ENCODE measurements at places on chromosomes 3 and 15.

DNA sequence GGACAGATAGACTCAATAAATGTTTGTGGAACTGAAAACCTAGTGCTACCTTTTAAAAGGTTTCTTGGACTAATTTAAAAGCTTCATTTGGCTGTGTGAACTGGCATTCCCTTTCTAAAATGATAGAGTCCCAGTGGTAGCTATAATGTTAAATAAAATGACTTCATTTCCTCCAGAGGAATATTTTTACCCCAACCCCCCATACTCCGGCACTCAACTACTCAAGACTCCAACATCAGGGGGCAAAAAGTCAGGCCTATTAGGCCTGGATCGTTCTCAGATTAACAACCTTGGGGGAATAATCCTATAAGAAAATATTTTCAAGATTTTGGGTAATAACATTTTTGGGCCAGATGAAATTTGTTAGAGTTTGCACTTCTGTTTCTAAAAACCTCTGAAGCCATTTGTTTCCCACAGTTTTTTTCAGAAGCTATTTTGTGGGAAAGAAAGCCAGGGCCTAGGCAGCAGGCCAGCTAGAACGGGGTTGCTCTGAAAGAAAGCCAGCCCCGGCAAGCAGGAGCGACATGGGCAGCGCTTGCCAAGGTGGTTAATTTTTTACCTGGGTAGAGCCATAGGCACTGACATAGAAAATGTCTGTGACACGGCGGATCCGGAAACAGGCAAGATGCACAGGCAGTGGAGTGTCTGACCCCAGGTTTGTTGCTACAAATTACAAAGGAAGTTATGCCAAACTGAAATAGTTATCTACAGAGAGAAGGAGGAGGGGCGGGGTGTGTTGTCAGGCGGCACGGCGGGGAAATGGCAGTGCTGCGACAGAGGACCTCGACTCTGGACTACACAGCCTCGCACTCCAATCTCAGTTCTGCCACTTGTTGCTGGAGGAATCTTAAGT is 84.6 kb downstream of the MAGI1 start:
- no peak for DNase-seq

DNA sequence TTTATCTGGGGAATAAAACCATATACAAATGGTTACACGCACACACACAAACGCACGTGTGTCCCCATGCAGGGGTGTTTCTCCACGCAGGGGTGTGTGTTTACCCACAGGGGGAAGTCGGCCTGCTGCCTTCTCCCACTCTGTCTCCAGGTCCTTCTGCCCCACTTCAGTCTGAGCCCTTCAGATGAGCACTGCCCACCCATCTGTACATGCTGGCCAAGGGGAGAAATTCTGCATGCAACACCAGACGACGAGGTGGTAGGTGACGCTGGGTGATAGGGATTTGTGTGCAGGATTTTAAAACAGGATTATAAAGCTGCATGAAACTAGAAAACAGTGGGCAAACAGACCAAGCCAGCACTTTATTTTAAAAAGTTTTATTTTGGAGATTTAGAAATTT is 122.5 kb downstream of the TJP1 start:
- DNase-seq = no peak

- no peak for DNase-seq
Measured at GRCh38 chr15:73426323-73426994, 16.5 kb upstream of the REC114 start.

DNA sequence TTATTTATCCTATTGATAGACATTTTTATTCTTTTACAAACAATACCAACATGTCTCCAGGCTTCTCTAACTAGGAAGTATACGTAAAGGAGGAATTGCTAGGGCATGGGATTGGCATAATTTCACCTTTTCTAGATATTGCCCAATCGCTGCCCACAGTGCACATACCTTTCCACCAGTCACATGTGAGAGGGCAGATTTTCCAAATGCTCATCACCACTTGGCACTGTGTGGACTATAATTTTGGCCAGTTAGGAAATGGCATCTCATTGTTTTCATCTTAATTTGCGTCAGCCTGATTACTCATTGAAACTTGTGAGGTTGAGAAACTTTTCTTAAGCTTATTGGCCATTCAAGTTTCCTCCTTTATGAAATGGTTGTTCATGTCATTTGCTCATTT is 57.4 kb upstream of the POLR2M start:
- no peak for DNase-seq

GRCh38 chr3:125128861-125129501 is 73.2 kb upstream of the HEG1 start:
- no peak for DNase-seq

- DNase-seq = no peak
Measured at GRCh38 chr3:187445356-187445755, 77.2 kb downstream of the RTP4 start.

GRCh38 chr3:100057716-100058575 is 56.4 kb downstream of the FILIP1L start:
- no peak for DNase-seq

- no peak for DNase-seq
Measured at GRCh38 chr3:138334608-138335007, 5.0 kb upstream of the NME9 start.

- no peak for DNase-seq
Measured at GRCh38 chr3:50807266-50807665, 132.5 kb downstream of the DOCK3 start.

- DNase-seq = no peak
Measured at GRCh38 chr15:73838831-73839426, 34.4 kb upstream of the TBC1D21 start.

DNA sequence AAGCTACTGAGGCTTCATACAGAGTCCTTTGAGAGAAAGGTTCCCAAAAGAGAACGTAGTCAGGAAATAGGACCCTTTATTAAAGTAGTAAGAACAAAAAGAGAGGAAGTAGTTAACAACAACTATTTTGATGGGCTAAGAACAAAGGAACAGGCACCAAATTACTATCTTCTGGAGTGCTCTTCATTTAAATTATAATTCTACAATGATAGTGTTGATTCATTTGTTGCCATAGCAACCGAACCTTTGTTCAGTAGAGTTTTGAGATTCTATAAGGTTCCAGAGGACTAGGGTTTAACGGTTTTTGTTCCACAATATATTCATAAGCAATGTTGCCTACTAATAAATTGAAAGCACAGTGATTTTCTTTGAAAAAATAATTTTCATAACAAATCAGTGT is 78.8 kb downstream of the CMSS1 start:
- no peak for DNase-seq

DNA sequence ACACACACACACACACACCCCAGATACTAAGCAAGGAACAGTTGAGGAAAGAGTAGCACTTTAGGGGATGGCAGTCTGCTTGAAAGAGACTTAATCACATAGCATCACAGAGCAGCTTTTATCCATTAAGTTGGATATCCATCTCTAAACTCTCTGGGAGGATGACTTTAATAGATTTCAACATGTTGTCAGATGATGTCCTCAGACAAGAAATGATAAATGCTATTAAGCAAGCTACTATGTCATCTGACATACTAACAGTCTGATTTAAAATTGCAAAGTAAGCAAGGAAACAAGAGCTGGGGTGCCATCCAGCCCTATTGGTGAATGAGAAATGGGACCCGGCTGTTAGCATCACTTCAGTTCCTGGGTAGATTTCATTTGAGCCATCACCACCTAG is 136.9 kb downstream of the PLCL2 start:
- no peak for DNase-seq

- DNase-seq = no peak
Measured at GRCh38 chr3:80889535-80889934, 871.9 kb downstream of the GBE1 start.

DNA sequence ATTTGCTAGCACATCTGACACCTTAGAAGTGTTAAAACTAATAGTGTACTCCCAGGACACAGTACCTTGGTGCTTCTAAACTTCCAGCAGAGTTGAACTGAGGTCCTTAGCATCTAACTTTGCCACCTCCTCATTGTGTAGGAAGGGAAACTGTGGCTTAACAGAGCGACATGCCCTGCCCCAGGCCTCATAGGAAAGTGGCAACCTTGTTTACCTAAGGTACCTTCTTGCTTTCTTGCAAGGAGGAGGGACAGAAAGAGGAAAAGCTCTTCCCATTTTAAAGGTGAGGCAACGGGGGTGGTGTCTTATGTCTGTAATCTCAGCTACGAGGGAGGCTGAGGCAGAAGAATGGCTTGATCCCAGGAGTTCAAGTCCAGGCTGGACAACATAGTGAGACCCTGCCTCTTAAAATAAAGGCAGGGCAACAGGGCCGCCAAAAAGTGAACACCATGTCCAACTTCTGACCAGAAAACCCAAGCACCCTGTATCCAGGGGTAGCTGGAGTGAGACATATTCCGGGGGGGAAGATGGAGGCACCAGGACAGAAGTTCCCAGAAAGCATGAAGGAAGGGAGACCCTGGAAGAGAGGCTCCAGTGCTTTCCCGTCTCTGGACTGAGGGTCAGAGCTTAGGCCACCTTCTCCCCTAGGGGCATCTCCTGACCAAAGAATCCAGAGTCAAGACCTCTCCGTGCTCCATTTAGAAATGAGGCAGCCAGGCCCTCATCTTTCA is 540 bp upstream of the KLHL40 start:
- DNase-seq = no peak

- DNase-seq = no peak
Measured at GRCh38 chr15:53384417-53384816, 375.0 kb downstream of the WDR72 start.

- DNase-seq = no peak
Measured at GRCh38 chr3:183081459-183082183, 17.7 kb downstream of the MCCC1 start.

DNA sequence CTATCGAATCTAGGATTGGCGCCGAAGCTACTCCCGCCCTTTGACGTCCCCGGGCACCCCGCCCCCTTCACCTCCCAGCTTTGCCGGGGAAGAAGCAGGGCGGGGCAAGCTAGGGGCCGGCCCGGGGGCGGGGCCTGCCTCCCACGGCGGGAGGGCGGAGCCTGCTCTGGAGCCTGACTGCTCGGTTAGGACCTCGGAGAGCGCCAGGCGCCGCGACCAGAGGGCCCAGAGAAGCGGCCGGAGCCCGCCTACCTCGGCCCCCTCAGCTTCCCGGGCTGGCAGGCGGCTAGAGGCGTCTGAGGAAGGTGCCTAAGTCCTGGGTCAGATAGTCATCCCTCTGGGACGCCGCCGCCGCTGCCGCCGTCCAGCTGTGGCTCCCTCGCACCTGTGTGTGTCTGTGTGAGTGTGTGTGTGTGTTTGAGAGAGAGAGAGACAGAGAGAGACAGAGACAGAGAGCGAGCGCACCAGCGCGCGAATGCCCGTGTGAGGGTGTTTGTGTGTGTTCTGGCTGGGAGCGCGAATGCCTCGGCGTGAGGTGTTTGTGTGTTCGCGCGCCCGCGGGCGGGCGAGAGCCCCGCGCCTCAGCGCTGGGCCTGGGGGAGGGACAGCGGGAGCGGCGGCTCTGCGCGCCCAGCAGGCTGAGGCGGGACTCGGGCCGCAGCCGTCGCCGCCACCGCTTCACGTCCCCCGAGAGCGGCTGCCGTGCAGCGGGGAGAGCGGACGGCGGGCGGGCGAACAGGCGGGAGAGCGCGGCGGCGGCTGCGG is at the start of gene STXBP5L:
Gene STXBP5L (plus strand): TSS at position 176 of the 765 bp plus-strand sequence. CDS start 1,374 bp downstream, outside the sequence.
- DNase-seq = no peak

DNA sequence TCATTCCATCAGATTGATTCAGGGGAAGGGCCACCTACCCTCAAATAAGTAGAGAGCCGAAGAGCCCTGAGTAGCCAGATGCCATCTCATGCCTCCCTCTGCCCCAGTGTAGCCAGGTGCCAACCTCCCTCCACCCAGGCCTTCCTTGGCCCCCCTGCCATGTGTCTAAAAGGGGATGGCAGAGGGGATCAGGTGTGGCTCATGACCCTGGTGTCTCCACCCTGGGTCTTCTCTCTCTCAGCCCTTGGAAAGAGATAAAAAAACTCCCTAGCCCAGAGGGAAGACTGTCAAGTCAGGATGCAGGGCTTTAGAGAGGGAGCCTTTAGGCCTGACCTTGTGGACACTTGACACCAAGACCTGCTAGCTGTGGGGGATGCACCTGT is 5.2 kb downstream of the GRM2 start:
- no peak for DNase-seq

GRCh38 chr3:187136936-187137335 is 2.4 kb downstream of the RPL39L start:
- no peak for DNase-seq

DNA sequence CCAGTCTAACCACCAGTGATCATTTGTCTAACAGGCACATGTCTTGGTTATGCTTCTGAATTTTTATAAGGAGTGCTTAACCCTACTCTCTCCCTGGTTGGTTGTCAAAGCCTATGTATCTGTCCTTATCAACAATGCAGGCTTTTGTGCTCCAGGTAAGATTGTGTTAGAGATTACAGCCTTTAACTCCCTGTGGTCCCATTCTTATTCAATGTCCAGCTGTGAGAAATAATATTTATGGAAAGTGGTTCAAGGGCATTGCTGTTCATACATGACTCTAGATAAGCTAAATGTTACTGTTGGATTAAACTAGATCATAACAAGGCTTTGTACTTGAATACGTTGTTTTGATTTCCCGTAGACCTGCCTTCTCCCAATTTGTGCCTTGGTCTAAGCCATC is 146.1 kb upstream of the TSC22D2 start:
- no peak for DNase-seq

GRCh38 chr3:28012830-28013229 is 228.6 kb upstream of the CMC1 start:
- DNase-seq = no peak

DNA sequence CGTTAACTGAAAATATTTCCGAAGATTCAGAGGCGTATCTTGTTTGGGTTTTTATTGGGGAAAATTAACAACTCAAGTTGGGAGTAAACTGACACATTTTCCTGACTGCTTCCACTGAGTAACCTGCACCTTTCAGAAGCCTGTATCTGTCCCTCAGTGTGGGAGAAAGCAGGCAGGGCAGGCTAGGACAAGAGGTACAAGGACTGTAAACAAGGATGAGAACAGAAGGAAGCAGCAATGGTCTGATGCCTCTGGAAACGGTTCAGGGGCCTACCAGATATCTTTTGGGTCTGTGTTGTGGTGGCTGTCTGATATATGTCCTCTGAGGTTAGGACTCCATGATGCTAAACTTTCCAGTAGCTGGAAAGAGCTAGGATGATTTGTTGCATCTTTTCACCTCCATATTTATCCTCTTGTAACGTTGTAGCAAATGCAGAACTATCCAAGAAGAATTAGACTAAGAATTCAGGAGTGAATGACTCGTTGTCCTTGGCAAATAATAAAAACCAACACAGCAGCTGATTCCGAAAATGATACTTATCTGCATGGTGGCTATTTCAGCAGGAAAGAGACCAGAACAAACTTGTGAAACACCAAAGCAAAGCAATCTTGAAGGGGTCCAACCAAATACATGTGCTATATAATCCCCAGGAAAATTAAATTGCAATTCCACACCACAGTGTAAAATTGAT is 195.9 kb upstream of the ICE2 start:
- DNase-seq = no peak

DNA sequence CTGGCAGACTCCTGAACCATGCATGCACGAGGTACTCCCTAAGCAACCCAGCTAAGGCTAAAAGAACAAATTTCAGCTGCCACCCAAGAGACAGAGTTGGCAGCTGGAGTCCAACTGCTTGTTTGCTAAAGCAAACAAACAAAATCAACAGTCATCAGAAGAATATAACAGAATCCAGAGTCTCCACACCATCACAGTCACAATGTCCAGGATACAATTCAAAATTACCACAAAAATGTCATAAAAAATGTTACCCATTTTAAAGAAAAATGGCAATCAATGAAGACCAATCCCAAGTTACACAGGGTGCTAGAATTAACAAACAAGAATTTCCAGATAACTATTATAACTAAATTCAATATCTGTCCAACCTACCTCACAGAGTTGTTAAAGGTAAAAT is 42.9 kb downstream of the RFTN1 start:
- DNase-seq = no peak
